ENCODE measurements at places on chromosomes 16 and 17.

DNA sequence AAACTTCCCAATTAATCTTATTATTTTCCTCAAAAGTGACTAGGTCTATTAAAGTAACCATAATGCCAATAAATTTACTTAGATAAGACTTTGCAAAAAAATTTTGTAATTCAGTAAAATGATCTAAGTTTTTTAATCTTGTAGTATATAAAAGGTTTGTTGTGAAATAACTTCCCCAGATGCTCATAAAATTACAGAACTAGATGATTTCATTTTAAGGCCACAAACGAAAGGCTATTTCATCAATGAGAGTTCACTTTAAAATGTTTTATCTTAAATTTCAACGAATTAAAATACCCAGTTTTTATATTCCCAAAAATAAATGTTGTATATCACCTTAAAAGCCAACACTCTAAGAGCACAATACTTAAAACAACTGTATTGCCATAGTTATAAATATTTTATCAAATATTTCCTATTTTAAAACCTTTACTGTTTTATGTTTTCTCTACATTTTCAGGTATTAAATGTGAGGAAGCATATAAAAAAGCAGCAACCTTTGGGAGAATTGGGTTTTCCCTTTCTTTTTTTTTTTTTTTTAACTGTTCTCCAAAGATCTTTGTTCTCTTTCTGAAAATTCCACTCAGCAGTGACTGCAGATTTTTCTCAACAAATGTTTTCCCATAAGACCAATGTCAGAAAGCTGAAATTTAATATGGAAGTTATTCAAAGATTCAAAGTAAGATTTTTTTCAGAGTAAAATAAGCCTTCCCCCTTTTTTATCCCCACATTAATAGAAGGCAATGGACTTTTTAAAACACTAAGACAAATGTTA lies 169.9 kb downstream of the CYB561 start:
- no peak for DNase-seq

DNA sequence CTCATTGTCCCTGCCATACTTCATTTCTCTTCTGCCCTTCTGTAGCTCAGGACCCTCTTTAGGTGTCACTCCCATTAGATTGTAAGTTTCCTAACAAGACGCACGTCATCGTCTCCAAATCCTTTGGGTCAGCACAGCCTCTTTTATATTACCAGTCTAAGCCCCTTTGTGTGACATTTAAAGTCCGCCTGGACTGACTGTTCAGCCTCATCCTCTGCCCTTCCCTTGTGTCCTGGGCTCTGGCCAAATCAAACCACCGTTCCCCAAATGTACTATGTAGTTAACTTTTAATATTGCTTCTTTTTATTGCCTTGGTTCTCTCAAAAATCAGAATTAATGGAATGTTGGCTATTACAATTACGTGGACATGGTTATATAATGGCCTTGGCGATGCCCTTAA lies 38.2 kb downstream of the PITPNC1 start:
- no peak for DNase-seq

DNA sequence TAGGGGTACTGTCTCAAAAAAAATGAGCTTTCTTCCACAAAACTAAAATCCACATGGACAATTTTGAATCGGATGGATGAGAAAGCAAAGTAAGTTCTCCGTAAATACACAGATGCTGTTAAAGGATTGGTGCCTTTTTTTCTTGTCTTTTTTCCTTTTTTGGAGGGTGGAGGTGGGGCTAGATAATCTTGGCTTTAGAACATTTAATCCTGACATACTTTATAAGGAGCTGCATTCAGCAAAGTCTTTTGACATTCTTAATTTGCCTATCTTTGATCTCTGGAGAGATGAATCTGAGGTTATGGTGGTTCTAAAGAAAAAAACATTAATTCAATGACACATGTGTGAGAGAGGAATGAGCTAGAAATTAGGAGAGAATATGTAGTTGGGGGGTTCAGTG lies 312.3 kb upstream of the KCNJ16 start:
- no peak for DNase-seq

DNA sequence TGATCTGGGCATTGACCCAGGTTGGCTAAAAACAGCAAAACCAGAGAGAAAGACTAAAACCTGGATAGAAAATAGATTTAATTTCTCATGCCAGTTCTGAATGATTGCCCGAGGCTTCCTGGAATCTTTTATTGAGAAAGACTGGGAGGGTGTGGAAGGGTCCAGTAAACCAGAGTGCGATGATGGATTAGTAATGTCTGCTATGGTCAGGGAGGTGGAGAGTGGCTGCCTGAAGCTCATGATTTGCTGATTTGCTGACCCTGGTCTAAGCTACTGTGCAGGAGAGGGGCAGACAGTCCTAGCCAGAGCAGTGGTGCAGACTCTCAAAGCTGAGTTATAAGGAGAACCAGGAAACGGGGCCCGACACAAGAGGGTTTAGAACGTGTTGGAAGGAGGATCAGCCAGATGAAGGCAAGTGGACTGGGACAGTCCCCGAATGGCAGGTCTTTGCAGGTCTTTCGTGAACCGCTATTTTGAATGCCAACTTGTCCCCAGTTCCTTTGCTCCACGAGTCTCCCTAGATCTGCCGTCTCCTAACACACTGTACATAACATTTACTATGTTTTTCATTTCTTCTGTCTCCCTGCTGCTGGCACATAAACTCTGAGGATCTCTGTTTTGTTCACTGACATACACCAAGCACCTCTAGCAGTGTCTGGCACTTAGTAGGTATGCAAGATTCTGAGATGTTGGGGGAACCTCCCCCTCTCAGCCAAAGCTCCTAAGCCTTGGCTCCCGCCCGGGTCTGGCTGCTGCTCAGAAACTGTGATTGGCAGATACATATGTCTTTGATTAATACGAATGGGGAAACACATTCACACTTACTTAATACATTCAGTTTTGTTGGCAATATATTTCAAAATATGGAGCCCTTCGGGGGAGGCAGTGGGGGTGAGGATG lies 237.3 kb upstream of the TNRC6C start:
- DNase-seq: no peak

- no peak for DNase-seq
These were observed 7.2 kb downstream of the WFIKKN2 start for GRCh38 chr17:50842506-50843149.

GRCh38 chr16:85394456-85395206 lies 218.5 kb upstream of the GSE1 start:
- DNase-seq: no peak

DNA sequence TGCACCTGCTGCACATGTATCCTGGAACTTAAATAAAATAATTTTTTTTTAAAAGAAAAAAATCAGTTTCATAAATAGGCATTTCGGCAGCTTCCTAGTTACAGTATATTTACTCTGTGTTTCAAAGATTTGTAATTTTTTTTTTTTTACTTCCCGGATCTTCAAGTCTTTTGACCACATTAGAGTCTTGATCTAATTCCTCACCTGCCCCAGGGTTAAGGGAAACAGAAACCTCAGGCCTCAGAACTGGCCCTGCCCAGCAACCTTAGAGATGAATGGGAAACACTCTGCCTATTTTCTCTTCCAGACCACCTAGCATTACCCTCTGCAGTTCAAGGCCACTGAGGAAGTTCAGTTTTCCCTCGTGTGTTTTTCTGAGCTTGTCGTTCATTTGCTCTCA lies 304.0 kb downstream of the MAF start:
- DNase-seq: peak; percentile 74

DNA sequence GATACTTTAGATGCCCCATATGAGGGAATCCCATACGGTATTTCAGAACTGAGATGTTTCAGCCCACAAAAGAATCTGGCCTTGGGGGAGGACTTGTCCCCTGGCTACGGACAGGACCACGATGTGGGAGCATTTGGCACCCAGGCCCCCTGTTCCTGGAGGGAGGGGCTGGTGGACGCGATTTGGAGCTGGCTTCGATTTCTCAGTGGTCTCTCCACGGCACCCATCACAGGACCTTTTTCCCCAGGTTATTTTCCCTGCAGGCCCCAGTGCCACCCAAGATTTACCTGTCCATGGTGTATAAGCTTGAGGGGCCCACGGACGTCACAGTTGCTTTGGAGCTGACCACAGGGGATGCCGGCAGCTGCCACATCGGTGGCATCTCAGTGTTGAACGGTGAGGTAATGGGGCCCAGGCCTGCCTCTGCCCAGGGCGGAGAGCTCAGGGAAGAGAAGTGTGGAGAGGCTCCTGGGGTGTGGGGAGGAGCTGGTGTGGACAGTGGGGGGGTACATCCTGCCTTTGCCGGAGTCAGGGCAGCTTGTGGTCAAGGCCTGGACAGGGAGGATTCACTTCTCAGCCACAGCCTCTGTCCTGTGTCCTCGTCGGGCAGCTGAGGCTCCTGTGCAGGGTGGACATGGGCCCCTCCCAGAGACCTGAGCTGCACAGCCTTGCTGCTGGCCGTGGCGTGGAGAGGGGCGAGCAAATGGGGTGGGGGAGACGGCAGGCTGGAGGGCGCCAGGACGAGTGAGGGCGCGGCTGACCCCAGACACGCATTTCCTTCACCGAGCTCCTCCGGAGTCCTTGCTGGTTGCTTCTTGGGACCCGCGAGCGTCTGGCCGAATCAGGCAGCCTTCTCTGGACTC lies 9.9 kb downstream of the ENGASE start:
- no peak for DNase-seq

DNA sequence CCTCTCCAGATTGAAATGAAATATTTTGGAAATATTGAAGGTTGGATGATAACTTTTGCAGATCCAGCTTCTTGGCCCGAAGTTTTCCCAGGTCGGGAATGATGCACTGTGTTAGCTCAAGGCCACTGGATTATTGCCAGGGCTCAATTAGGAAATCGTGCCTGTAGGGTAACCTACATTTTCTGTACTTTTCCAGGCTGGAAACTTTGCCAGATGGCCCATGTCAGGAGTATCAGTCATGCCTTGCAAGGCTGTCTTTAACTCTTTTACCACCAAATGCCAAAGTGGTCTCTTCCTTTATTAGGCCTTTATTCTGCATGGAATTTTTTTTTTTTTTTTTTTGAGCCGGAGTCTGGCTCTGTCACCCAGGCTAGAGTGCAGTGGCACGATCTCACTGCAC lies 8.9 kb upstream of the SEC14L1 start:
- no peak for DNase-seq

DNA sequence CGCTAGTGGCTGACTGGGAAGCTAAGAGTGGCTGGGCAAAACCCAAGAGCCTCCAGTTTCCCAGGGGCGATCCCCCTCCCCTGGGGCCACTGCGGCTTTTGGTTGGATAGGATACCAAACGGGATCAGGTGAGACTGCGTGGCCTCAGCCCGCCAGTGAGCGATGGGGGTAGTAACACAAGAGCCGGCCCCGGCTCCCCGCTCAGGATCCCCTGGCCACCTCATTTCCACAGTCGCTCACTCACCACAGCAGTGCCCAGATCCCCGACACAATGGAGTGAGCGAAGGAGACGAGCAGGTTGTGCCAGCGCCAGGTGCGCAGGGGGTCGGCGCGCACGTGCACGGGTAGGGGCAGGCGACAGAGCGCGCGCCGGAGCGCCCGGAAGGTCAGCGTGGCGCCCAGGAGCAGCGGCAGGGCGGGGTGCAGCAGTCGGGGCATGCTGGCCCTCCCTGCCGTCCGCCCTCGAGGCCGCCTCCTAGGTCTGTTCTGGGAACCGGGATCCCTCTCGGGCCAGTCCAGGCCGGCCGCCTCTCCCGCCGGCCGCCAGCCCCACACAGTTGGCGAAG lies 290 bp downstream of the TLCD1 start:
- DNase-seq: no peak

DNA sequence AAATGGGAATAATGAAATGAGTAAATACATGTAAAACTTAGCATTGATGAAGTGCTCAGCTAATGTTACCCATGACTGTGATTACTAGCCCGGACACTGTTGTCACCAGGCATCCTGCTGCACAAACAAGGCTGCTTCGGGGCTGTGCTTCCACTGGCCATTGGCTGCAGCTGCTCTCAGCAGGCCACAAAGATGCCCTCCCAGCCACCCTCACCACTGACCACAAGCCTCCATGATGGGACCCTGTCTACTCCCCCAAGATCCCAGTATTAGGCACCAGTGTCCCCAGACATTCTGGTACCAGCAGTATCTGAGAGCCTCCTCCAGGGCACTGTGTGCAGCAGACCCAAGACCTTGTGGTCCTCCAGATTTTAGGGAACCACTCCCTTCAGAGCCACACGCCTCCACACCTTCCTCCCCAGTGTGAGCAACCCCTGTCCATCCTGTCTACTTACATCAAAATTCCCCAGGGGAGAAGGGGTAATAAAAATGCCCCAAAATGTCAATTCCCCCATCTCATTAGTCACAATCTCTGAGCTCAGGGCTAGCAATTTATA lies 19.7 kb upstream of the NUP93 start:
- DNase-seq: no peak

- DNase-seq: no peak
These were observed 586.5 kb upstream of the GOT2 start for GRCh38 chr16:59320657-59321056.

GRCh38 chr16:80981103-80981502 lies 25.6 kb downstream of the CMC2 start:
- DNase-seq: no peak

DNA sequence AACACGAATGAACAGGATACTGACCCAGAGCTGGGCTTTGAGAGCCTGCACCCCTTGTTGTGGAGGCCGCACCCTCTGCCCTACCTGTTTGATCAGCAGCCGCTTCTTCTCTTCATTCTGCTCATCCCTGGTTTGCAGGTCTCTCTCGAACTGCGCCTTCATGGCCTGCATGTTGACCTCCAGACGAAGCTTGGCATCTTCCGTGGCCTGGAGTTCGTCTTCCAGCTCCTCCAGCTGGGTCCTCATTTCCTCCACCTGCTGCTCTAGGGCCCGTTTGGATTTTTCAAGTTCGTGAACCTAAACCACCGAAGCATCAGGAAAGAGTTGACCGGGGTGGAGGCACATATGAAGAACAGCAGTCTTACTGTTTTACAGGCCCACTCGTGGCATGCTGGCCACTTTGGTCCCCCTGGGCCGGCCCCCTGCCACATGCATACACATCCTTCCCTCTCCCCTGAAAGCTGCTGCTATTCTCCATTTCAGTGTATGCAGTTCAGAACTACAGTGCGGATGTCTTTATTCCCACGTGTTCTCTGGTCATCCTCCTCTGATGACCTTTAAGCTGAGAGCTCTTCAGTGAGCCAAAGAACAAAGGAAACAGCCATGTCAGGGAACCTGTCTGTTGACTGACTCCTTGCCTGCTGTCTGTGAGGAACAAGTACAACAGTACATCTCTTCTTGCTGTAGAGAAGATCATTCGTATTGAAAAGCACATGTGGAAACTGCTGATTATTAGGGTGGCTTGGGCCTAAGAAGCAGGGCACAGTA lies 54.8 kb downstream of the NDEL1 start:
- DNase-seq: no peak

- DNase-seq: no peak
These were observed 32.5 kb upstream of the ARHGAP44 start for GRCh38 chr17:12756786-12757185.

DNA sequence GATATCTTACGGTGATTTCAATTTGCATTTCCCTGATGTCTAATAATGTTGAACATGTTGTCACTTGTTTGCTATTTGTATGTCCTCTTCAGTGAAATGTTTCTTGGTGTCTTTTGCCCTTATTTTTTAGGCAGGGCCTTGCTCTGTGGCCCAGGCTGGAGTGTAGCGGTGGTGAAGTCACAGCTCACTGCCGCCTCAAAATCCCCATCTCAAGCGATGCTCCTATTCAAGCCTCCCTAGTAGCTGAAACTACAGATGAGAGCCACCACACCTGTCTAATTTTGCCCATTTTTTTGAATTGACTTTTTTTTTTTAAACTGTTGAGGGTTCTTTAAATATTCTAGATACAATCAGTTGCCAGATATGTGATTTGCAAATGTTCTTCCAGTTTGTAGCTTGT lies 8.3 kb downstream of the UBE2G1 start:
- no peak for DNase-seq

Measured in CD4-positive, alpha-beta T cell treated with Interferon alpha-2 for 1 hour (primary cell).